Coronary artery (tissue), 2 donors: ENCODE measurements at places on chromosomes 6 and 20.

DNA sequence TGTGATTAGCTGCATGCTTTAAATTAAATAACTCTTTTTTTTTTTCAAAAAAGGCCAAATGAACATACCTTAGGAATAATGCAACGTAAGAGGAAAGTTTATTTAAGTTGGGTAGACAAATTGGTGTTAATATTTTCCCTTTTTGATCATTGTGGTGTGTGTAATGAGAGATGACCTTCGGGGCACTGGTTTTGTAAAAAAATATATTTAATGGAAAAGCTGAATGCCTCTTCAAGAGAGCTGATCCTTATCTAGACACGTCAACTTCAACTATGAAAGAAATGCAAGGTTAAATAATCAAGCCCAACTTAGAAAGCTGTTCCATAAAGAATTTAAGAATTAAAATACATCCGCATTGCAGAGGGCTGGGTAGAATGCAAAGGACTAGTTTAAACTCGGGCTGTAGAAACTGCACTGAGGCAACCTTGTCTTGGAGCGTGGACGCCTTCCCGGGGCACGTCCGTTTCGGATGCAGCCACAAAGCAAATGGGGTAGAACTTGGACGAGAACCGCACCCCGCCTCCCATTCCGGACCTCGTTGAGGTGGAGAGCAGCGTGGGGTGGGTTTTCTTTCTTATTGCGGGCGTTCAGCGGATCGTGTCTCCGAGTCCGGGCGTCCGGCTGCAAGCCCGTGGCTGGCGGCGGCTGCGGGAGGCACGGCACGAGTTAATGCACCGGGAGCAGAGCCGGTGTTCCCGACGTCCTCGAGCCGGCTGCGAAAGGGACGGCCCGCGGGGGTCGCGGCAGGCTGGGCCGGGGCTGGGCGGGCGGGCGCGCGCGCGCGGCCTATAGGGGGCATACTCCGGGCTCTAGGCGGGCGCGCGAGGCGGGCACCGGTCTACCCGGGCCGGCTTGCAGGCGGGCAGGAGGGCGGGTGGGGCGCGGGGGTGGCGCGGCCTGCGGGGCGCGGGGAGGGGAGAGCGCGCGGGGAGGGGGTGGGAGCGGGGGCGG lies 1.9 kb downstream of the JARID2 start:
- DNase-seq: peak; percentile 78

DNA sequence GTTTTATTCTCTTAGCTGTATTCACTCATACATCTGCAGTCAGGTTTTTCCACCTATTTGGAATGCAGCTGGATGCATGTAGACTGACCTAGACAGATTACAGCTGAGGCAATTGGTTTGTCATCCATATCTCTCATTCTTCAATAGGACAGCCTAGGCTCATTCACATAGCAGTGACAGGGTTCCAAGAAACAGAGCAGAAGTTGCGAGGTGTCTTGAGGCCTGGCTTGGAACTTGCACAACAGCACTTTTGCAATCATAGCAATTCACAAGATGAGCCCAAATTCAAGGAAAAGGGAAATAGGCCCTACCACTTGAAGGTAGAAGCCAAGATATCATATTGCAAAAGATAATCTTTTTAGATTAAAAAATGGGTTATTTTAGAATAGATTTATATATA lies 508.9 kb upstream of the JAG1 start:
- no peak for DNase-seq

- no peak for DNase-seq
Measured at GRCh38 chr6:106272287-106272686, 53.3 kb downstream of the ATG5 start.

- DNase-seq: no peak
Measured at GRCh38 chr6:132742495-132742894, 15.2 kb downstream of the VNN2 start.

DNA sequence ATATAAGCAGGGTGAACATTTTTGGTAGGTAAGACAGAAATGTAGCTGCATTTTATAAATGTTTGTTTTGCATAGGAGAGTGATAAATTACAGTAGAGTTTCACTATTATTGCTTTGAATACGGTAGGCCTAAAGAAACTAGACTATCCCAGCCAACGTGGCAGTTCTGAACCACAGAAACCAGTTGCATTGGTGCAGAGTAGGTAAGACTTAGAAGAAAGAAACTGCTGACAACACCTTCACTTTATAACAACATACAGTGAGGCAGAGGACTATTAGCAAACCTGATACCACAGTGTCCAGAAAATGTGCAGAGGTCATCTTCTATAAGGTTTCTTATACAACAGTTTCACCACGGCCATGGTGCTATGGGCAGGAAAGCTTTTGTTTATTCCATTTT lies 566.1 kb downstream of the KIF16B start:
- no peak for DNase-seq

DNA sequence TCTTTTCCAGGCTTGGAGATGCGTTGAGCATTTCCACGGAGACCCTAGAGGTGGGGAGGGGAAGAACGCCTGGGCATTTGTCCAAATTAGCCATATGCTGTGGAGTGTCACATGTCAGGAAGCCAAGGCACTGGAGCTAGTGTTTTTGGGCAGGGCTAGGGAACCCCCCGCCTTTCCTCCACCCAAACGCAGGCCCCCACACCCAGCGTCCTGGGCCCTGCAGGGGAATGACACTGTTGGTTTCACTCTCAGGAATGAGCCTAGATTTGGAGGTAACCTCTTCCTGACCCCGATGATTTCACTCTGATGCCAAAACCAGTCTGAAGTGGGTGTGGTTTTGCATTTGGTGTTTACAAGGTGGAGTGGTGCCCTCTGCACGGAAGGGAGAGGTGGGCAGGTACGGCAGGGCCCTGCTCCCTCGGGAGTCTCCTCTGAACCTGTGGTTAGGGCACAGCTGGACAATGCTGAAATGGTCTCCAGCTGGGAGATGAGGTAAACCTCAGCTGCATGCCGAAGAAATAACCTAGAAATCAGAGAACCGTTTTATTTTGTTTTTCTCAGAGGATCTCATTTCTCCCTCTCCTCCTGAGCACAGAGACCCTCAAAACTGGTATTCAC lies 29.5 kb downstream of the MTHFD1L start:
- DNase-seq: peak; percentile 26

DNA sequence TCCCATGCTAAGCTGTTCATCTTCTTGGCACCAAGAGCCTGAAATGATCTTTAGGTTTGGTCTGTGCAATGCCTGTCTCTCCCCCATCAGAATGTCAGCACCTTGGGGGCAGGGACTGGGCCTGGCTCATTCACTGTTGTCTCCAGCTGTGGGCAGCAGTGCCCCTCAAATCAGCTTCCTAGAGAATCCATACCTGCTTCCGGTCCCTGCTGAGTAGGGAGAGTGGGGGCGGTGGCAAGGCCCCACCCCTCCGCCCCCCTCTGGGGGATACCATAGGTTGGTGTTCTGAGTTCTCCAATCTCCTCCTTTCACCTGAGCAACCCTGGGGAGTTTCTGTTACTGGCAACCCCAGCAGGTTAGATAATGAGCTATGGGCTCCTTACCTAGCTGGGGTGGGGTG lies 19.2 kb upstream of the SPDEF start:
- no peak for DNase-seq
